ENCODE measurements at places on chromosomes 16 and 17.
A peak's percentile ranks its signal among the peaks of the same experiment; 100 is the strongest.

- H3K27me3 ChIP-seq, result no peaks in the 10 kb centered on the region
- H3K4me1 ChIP-seq, result peaks cover 4% of the 10 kb centered on the region
- peaks cover 3% of the 10 kb centered on the region for H3K36me3 ChIP-seq
- DNase-seq, result no peak
- no peak overlapping the region for H3K27ac ChIP-seq
- H3K4me3 ChIP-seq, result no peak overlapping the region
These were observed 5.0 kb upstream of the MC1R start for GRCh38 chr16:89913408-89914387.

GRCh38 chr16:15482068-15482747 is 47.8 kb downstream of the BMERB1 start:
- no peaks in the 10 kb centered on the region for H3K27me3 ChIP-seq
- peak; percentile 98 for DNase-seq
- peaks cover 12% of the 10 kb centered on the region for H3K4me1 ChIP-seq

DNA sequence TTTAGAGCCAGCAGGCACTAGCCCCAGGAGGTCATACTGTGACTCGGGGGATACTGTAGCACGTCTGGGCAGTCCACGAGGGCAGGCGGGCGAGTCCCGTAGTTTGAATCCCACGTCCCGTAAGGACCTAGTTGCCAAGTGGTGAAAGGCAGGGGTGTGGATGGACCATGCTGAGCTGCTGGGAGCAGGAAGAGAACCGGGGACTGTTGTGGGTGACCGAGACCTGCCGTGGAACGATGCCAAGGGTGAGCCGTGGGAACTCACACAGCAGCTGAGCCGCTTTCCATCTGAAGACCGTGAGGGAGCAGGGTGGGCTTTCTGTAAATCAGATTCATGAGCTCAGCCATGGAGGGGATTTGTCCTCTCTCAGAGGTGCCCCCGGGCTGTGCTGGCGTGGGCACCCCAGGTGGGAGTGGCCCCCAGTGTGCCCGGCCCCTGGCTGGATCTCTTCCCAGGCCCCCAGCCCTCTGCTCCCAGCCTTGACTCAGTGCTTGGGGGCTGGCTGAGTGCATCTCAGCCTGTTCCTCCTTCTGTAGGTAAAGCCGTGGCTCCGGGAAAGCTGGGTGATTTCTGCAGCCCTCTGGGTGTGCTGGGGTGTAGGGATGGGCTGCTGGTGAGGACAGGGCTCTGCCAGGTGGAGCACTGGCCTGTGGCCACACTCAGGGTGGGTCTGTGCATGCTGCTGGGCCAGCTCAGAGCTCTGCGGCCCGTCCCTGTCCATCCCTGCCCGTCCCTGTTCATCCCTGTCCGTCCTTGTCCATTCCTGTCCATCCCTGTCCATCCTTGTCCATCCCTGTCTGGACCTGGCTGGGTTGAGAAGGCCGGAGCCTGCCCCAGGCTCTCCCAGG is 13.6 kb downstream of the ASPSCR1 start:
- H3K4me3 ChIP-seq, result no peak overlapping the region
- no peaks in the 10 kb centered on the region for H3K36me3 ChIP-seq
- H3K27me3 ChIP-seq, result no peaks in the 10 kb centered on the region

GRCh38 chr16:68504066-68504465 is 35.0 kb upstream of the ZFP90 start:
- H3K4me1 ChIP-seq, result no peaks in the 10 kb centered on the region
- H3K4me3 ChIP-seq, result no peak overlapping the region
- no peak overlapping the region for H3K27ac ChIP-seq

GRCh38 chr16:12511708-12512107 is 292.0 kb downstream of the CPPED1 start:
- H3K36me3 ChIP-seq, result no peaks in the 10 kb centered on the region
- no peak overlapping the region for H3K4me3 ChIP-seq
- no peaks in the 10 kb centered on the region for H3K27me3 ChIP-seq
- no peak for DNase-seq
- H3K4me1 ChIP-seq, result no peaks in the 10 kb centered on the region
- H3K27ac ChIP-seq, result no peak overlapping the region

DNA sequence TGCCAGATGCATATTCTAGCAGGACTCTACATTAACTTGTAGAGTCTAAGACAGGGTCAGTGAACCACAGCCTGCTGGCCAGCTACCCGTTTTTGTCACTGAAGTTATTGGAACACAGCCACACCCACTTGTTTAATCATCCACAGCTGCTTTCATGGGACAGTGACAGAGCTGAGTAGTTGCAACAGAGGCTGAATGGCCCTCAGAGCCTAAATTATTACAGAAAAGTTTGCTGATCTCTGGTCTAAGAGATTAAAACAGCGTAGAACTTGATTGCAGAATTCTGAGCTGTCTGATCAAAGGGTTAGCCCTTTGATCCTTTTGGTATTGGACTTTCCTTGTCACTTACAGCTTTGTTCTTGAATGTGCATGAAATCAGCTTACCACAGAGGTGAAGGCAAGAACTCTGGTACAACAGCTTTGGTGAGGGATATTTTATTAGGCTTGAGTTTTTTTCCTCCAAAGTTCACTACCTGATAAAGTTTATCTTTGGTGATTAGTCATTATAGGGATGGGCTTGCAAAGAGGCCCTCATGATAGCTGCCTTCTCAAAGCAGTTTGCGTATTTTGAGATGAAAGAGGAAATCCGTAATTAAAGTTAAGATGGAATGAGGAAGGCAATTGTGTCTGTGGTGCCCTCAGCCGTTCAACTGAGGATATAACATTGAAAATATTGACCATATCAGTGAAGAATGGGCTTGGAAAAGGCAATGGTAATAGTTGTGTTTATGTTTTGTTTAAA is 23.6 kb downstream of the ALDH3A2 start:
- H3K4me1 ChIP-seq, result no peaks in the 10 kb centered on the region
- no peaks in the 10 kb centered on the region for H3K36me3 ChIP-seq
- no peak overlapping the region for H3K27ac ChIP-seq
- H3K27me3 ChIP-seq, result no peaks in the 10 kb centered on the region
- H3K4me3 ChIP-seq, result no peak overlapping the region

DNA sequence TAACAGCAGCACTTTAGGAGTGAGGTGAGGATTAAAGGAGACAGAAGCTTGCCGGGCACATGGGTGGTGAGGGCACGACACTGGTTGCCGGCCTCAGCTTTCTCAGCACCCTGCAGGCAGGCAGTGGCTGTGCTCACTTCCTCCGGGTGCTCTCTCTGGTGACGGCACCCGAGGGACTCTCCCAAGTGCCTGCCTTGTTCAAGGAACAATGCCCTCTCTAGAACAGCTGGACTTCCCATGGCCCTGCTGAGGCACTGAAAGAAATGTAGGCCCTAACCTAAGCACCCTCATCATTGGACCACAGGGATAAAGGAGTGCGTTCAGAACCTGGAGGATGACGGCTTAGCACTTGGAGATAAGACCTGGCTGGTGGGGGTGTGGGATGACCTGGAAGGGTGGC is 72.7 kb downstream of the N4BP1 start:
- H3K27me3 ChIP-seq, result no peaks in the 10 kb centered on the region
- H3K36me3 ChIP-seq, result no peaks in the 10 kb centered on the region
- DNase-seq, result no peak
- no peak overlapping the region for H3K27ac ChIP-seq
- no peak overlapping the region for H3K4me3 ChIP-seq

GRCh38 chr17:61619493-61619892 is 28.5 kb upstream of the NACA2 start:
- no peak overlapping the region for H3K27ac ChIP-seq
- DNase-seq, result no peak
- H3K27me3 ChIP-seq, result no peaks in the 10 kb centered on the region
- H3K36me3 ChIP-seq, result no peaks in the 10 kb centered on the region
- no peak overlapping the region for H3K4me3 ChIP-seq

GRCh38 chr16:81385031-81385756 is 59.4 kb upstream of the CMIP start:
- no peak overlapping the region for H3K4me3 ChIP-seq
- H3K4me1 ChIP-seq, result no peaks in the 10 kb centered on the region
- no peak overlapping the region for H3K27ac ChIP-seq
- DNase-seq, result no peak
- H3K27me3 ChIP-seq, result no peaks in the 10 kb centered on the region
- no peaks in the 10 kb centered on the region for H3K36me3 ChIP-seq

DNA sequence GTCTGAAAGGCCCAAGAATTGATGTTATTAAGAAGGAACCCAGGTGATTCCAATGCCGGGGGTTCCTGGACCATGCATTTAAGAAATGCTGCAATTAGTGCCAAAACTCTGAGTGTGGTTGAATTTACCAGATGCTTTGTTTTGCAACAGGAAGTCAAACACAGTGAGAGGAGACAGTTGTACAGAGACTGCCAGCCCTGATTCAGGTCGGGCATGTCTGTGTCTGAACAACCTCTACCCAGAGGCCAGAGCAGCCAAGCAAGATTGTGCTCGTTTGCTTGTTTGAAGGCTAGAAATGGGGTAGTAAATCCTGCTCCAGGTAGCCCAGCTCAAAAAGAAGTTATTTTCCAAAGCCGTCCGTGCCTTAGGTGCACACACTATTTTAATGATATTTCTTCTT is 412.4 kb upstream of the ERCC4 start:
- no peaks in the 10 kb centered on the region for H3K4me1 ChIP-seq
- no peak overlapping the region for H3K27ac ChIP-seq
- DNase-seq, result no peak
- no peaks in the 10 kb centered on the region for H3K27me3 ChIP-seq
- H3K36me3 ChIP-seq, result no peaks in the 10 kb centered on the region
- H3K4me3 ChIP-seq, result no peak overlapping the region

GRCh38 chr16:74304164-74304834 is 7.7 kb downstream of the PSMD7 start:
- H3K4me3 ChIP-seq, result no peak overlapping the region
- no peak for DNase-seq
- no peaks in the 10 kb centered on the region for H3K4me1 ChIP-seq
- no peak overlapping the region for H3K27ac ChIP-seq

DNA sequence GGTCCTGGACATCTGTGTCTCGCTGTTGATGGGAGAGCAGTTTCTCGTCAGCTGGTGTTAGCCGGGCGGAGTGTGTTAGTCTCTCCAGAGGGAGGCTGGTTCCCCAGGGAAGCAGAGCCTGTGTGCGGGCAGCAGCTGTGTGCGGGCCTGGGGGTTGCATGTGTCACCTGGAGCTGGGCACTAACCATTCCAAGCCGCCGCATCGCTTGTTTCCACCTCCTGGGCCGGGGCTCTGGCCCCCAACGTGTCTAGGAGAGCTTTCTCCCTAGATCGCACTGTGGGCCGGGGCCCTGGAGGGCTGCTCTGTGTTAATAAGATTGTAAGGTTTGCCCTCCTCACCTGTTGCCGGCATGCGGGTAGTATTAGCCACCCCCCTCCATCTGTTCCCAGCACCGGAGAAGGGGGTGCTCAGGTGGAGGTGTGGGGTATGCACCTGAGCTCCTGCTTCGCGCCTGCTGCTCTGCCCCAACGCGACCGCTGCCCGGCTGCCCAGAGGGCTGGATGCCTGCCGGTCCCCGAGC is 17.9 kb downstream of the GAA start:
- no peaks in the 10 kb centered on the region for H3K27me3 ChIP-seq
- H3K4me3 ChIP-seq, result no peak overlapping the region
- no peak for DNase-seq
- no peaks in the 10 kb centered on the region for H3K36me3 ChIP-seq

GRCh38 chr17:603406-604114 is 111.1 kb downstream of the VPS53 start:
- DNase-seq, result no peak
- H3K36me3 ChIP-seq, result no peaks in the 10 kb centered on the region
- H3K27ac ChIP-seq, result no peak overlapping the region
- no peaks in the 10 kb centered on the region for H3K27me3 ChIP-seq

DNA sequence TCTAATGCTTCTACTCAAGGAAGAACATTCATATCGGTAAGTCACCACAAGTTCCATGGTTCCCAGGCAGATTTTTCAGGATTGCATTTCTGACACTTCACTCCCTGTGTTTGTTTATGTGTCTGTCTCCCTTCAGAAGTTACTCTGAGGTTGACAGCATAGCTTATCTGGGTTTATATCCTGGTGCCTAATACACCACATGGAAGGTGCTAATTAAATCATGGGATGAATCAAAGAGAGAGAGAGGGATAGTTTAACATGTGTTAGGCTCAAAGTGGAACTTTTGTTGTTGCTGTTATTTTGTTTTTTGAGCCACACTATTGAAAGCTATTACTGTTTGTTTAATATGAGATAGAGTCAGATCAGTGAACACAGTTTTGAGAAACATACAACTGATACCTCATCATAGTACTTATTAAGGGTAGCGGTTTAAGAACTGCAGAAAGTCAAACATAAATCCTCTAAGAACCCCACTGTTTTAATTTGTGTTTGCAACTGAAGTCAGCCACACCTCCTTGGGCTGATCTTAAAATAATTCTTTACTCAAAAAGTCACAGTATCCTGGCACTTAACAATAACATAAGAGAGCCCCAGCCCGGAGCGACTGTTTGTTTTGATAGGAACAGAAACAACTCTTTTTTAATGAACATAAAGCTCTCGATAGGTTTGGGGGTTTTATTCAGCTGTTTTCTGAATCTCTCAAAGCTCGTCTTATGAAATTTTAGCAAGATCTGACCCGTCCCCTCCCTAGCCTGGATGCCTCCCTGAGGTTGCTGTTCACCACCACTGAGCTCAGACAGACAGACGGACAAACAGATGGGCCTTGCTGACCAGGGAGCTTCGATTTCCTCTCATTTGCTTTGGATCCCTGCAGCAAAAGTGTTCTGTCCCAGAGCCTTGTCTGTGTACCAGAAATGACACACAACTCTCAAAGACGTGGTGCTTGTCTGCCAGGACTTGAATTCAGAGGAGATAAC is 98.3 kb upstream of the MYOCD start:
- no peaks in the 10 kb centered on the region for H3K4me1 ChIP-seq
- H3K27ac ChIP-seq, result no peak overlapping the region
- H3K36me3 ChIP-seq, result no peaks in the 10 kb centered on the region
- no peak for DNase-seq
- no peaks in the 10 kb centered on the region for H3K27me3 ChIP-seq
- no peak overlapping the region for H3K4me3 ChIP-seq

DNA sequence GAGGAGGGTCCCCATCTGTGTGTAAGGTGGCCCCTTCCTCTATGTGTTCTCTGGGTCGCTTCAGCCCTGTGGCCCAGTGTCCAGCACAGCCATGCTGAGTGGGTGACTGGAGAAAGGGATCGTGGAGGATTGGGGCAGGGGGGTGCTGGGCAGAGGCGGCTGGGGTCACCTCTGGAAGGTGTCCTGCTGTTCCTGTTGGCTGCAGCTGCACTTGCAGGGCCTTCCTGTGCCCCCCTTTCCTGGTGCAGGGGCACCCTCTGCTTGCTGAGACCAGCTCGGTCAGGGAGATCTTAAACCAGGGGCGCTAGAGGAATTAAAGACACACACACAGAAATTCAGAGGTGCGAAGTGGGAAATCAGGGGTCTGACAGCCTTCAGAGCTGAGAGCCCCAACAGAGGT is 11.1 kb downstream of the IL32 start:
- H3K36me3 ChIP-seq, result no peaks in the 10 kb centered on the region
- no peaks in the 10 kb centered on the region for H3K4me1 ChIP-seq
- H3K27me3 ChIP-seq, result no peaks in the 10 kb centered on the region
- no peak overlapping the region for H3K27ac ChIP-seq
- no peak for DNase-seq

- H3K36me3 ChIP-seq, result no peaks in the 10 kb centered on the region
- no peak overlapping the region for H3K4me3 ChIP-seq
- H3K27me3 ChIP-seq, result no peaks in the 10 kb centered on the region
- peak overlapping the region; percentile 71 for H3K27ac ChIP-seq
- no peak for DNase-seq
These were observed 17.7 kb upstream of the SMURF2 start for GRCh38 chr17:64679710-64680216.

All from Panc1 (cell line).